Fibroblast of skin of left biceps (primary cell): ENCODE measurements at places on chromosomes 2 and 18.

- DNase-seq: no peak
These were observed 55.1 kb upstream of the DLGAP1 start for GRCh38 chr18:4510160-4510559.

- DNase-seq: no peak
These were observed 212.3 kb upstream of the TRIB2 start for GRCh38 chr2:12504443-12504842.

DNA sequence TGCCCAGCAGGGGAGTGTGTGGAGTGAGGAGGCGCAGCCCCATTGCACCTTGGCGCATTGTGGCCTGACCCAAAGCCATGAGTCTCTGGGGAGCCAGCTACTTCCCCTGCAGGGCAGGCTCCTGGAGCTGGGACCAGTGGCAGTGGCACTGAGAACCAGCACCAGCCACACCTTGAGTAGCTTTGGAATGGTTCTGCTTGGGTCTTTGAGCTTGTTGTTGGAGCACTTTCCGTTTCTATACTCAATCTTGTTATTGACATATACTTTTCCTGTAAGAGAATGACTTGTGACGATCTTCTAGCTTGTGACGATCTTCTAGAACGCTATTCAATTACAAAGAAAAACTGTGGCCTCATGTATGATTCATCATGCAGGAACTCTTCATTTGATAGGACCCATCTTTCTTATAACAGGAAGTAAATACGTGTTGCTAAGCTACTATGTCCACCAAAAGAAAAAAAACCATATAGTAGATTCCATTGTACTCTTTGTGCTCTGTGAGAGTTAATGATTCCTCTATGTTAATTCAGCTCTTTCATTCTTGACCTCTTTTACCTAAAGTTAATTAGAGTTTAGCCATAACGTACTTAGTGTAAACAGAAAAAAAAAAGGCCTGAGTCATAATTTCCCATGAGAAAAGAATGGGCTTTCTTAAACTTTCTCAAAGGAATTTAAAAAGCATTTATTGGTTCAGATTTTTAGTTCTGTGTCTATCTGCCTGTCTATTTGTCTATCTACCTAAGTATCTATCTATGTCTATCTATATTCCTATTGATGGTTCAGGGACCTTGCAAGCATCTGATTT, 113.1 kb downstream of the GATA6 start:
- DNase-seq: peak; percentile 17

DNA sequence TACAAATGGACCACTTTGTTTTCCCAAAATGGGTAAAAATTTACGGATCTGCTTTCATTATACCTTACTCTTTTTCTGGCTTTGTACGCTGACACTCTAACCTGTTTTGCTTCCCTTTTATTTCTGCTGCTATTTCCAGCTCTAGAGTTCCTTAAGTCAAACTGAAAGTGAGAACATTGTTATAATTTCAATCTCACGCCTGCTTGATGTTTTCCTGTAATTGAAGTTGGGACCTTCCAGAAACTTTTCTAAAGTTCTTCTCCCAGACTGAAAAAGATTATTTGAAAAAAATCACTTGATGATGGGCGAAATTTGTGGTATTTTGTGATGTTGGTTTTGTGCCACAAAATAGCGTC, 1.8 kb downstream of the GLS start:
- DNase-seq: no peak

DNA sequence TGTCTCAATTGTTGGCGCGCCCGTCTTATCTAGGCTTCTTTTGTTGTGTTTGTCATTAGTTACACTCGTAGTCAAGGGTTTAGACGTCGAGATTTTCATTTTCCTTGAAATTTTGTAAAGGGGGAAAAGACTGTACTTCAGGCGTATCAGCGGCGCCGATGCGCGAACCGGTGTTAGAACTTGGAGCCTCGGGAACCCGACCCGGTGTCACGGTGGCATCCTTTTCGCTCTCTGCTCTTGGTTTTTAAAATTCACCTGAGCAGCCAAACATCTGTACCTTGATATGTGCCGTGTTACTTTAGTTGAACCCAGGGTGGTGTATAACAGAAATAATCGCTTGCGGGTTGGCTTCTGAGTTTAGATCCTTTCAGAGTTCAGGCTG, 643 bp downstream of the RMC1 start:
- DNase-seq: no peak

DNA sequence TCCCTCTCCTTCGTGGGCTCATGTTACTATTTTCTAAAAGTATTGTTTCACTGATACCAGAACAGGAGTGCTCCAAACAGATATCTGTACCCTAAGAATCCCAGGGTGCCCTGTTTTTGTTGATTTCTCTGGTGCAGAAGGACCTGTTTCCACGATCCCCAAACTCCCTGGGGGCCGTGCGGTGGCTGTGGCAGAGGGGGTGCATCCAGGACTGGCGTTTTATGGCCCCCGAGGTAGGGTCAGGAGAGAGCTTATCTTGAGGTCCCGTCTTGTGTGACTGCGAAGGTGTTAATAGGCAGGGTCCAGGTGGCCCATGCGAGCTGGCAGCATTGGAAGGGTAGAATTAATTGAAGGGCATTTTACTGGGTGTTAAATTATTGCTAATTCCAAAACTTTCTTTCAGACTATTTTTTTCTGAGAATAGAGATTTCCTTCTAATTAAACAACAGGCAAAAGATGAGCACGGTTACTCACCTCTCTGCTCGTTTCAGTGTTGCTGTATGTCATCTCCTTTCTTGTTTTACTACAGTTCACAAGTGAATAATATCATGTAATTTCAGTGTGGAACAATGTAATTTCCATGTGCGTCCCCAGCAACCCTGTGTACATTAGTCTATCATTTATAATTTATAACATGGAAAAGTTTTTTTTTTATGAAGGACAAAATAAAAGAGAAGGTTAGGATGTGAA, 8.2 kb downstream of the TWIST2 start:
- DNase-seq: no peak

DNA sequence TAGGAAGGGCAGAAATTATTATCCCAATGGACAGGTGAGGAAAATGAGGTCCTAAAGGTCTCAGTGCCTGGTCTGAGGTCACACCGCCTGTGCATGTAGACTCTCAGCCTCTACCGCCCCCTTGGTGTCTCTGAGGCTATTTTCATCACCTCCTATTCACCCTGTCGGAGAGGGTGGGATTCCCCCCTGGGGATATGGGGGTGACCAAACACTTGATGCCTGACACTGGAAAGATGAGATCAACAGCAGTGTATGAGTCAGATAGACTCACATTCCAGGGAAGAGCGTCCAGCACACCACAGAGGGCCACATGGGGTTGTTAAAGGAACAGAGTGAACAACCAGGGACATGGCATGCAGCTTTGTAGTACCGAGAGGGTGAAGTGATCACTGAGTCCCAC, 199.7 kb downstream of the SMAD2 start:
- DNase-seq: no peak

DNA sequence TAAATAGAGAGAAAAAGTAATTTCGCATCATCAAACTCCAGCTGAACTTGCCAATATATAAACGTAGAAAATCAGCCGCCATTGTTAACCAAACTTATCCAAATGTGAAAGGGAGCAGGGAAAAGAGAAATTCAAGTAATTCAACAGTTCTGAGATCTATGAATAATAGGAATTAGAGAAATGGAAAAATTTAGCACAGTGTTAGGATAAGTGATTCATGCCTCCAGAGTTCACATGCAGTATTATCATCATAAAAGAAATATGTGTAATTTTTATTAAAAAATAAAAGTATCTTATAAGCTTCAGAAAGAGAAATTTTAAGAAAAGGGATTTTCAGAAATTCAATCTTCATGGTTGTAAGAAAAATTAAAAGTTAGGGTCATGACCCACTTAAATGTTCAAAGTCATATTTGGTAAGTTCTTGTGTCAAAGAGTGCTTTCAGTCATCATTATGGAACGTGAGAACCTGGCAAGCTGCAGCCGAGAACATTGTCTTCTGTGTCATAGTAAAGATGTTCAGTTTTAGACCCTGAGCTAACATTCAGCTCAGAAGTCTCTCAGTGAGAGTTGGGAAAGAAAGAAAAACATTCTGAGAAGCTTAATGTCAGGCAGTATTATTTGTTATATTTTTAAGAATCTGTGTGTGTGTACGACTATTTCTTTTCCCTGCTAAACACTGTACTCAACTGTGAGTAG, 414.3 kb upstream of the RGPD4 start:
- DNase-seq: peak; percentile 9

- DNase-seq: no peak
These were observed 4.7 kb downstream of the MYOM1 start for GRCh38 chr18:3214855-3215637.

GRCh38 chr18:64993695-64994094, 757.1 kb upstream of the CDH7 start:
- no peak for DNase-seq

DNA sequence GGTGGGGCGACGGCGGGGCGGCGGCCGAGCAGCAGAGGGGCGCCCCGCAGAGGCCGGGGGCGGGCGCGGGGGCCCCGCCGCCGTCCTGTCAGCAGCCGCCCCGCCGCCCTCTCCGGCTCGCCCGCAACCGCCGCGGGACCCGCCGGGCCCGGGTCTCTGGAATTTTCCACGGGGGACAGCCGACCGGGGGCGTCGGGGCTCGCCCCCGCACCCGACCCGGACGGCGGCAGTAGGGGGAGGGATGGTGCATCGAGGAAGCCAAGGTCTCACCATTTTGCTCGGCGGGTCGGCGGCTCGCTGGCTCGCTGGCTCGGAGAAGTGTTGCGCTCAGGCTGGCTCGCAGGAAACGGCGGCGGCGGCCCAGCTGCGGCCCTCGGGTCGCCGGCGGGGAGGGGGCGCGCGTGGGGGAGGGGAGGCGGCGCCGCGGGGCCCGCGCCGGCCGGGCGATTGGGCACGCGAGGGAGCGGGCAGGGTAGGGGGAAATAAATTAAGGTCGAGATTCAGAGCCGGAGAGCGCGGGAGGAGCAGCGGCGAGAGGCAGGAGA, 405 bp downstream of the PPP3R1 start:
- DNase-seq: no peak

- DNase-seq: peak; percentile 69
These were observed 14.3 kb upstream of the TANC1 start for GRCh38 chr2:158953926-158954763.

DNA sequence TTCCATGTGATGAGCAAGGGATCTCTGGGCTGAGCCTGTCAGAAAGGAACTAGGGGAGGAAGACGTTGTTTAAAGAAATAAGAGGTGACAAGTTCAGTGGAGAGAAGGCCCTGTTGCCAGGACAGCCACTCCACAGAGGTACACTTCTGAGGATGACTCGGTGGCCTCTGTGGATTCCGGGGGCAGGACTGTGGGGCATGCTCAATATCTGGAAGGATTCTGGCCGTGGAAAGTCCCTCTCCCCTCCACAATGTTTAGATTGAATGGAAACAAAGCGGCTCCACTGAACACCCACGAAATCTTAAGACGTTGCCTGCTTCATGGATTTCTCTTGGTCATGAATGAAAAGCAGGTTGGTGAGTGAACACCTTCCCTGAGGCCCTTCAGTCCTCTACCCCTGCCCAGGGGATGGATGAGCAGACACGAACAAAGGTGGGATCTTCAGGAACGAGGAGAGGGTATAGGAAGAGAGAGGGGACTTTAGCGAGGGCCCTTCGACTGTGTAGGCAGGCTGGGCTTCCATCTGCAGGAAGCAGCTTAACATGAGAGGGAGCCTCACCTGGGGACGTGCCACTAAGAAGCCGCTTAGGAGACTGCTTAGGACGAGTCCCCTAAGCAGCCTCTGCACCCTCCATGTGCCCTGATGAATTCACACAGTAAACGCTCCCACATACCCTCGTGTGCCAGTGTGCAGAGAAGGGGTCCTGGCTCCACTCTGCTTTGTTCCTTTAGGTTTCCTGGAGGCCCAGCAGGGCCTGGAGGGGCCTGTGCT, 1.9 kb downstream of the NTSR2 start:
- DNase-seq: no peak

- DNase-seq: peak; percentile 10
These were observed 1391.3 kb downstream of the DSC3 start for GRCh38 chr18:29651122-29651680.

DNA sequence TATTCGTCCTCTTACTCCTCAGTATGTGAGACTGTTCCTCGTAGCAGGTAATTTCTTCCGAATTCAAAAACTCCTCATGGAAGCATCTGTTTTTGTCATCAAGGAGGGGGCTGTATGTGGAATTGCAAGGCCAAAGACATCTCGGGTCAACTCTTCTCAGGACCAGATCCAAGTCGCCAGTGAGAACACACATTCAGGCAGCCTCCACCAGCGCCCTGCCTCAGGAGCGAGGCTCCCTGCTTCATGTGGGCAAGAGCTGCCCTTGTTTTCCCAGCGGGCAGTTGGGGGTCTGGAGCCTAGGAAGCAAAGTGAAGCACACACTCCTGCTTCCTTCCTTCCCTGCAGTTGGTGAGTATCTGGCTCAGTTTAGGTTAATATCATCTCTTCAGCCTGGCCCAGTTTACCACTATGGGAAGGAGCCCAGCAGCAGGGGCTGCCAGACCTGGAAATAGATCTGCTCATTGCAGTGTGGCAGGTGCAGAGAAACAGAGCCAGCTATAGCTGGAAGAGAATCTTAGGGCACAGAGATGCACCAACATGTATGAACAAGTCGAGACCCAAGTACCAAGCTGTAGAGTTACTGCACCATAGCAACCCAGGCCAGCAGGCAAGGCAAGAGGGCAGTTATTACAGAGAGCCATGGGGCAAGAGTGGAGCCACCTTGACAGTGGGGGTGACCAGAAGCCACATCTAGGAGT, 25.3 kb downstream of the TMEM127 start:
- no peak for DNase-seq

- no peak for DNase-seq
These were observed 33.6 kb downstream of the TWIST2 start for GRCh38 chr2:238881353-238882081.

- no peak for DNase-seq
These were observed 167.9 kb downstream of the MGAT5 start for GRCh38 chr2:134421556-134422328.

DNA sequence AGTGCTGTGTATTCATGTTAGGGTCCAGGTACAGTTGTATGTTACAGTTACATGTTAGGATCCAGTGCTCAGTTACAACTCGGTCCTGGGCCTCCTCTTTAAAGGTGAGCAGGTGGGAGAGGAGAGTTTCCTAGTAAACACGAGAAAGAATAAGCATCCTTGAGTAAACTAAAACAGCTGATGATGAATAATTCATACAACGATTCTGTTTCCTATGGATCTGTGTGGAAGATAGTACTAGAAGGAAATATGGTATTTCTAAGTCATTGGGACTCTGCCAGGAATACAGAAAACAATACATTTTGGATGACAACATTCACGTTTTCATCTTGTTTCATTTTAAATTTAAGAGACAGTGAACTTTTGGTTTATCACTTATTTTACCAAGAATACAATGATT, 29.5 kb downstream of the SNTG2 start:
- no peak for DNase-seq

DNA sequence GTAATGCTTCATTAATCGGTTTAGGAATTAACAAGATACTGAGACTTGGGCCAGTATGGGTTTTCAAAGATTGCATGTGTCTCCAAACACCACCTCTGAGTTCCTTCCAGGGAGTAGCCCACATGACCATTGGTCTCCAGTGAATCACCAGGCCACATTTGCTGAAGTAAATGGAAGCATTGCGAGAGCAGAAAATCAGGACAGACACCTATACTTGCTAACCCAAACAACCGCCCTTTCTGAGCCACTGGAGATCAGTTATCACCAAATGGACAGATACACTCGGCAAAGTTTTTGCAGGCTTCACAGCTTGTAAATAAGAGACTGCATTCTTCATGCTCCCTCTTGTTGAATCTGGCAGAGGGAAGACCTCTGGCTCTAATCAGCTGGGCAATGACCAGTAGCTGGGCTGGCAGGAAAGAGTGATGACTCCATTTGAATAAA, 40.9 kb downstream of the GATA6 start:
- no peak for DNase-seq
